ENCODE measurements at places on chromosomes 11 and 22.
A peak's percentile ranks its signal among the peaks of the same experiment; 100 is the strongest.

GRCh38 chr22:27692243-27692642 lies 109.3 kb downstream of the MN1 start:
- DNase-seq: no peak

DNA sequence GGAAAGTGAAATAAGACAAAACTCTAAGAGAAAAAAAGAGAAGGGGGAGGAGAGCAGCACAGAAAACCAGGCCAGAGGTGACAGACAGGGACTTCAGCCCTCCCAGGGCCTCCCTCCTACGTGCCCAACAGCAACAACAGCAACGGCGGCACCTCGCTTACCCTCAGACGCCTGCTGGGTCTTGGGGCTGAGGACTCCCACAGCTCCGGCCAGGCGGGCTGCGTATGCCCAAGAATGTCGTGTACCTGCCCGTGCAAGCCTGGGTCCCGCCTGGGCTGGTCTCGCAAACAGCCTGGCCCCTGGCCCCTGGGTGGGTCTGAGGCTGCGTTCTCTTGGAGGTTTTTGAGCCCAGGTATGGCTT lies 30.5 kb downstream of the ARAP1 start:
- DNase-seq: peak; percentile 56

GRCh38 chr11:129819237-129819636 lies 3.6 kb downstream of the TMEM45B start:
- no peak for DNase-seq

DNA sequence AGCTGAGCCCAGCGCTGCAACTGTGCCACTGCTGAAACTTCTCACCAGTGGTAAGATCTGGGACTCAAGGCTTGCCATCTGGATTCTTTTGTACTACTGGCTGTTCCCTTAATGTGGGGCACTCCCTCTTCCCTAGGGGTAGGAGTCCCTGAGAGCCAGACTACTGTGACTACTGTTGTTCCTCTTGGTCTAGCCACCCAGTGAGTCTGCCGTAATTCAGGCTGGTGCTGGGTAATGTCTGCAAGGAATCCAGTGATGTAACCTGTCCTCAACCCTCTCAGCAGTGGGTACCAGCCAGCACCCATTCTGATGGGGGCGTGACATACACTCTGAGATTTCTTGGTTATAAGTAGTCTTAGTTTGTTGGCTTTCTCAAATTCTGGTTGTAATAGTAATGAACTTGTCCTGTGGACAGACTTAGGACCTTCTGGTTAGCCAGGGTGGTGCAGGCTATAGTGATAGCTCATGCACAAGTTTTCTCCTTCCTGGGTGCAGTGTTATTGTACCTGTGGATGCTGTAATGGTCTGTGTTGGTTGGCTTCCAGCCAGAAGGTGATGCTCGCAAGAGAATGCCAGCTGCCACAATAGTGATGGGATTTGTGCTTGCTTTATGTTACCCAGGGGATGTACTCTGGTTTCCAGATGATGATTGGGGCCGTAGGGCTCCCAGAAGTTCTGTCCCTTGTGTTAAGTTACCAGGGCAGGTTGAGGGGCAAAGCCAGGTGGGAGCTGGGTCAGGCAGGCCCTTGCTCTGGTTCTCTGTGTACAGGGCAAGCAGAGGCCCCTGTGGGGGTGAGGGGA lies 65.5 kb downstream of the ARHGAP42 start:
- no peak for DNase-seq

DNA sequence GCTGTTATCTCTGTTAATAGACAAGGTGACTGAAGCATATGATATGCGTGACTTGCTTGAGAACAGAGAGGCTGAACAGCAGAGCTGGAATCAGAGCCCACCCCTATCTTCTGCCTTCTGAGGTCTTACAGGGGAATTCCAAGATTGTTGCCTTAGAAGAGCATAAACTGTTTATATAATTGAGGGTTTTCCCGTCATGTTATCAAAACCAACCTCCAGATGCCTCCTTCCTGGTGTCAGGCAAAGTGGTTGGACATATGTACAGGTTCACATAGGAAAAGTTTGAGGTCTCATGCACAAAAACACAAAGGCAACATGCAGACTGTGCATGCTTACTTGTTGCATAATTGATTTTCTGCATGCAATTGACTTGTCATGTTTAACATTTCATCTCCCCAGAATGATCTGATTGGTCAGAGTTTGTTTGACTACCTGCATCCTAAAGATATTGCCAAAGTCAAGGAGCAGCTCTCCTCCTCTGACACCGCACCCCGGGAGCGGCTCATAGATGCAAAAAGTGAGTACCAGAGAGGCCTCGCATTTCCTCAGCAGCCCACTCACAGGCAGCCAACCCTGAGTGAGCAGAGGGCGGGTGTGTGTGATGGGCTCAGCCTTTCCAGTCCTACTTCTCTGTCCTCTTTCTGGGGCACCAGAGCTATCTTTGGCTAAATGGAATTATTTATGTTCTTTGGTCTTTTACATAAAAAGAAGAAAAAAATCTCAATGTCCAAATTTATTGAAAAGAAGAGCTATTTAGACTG lies 88.9 kb downstream of the BMAL1 start:
- DNase-seq: no peak

GRCh38 chr11:20474882-20475517 lies 87.5 kb downstream of the PRMT3 start:
- peak; percentile 34 for DNase-seq

GRCh38 chr11:94775567-94776327 lies 7.6 kb downstream of the AMOTL1 start:
- DNase-seq: no peak

DNA sequence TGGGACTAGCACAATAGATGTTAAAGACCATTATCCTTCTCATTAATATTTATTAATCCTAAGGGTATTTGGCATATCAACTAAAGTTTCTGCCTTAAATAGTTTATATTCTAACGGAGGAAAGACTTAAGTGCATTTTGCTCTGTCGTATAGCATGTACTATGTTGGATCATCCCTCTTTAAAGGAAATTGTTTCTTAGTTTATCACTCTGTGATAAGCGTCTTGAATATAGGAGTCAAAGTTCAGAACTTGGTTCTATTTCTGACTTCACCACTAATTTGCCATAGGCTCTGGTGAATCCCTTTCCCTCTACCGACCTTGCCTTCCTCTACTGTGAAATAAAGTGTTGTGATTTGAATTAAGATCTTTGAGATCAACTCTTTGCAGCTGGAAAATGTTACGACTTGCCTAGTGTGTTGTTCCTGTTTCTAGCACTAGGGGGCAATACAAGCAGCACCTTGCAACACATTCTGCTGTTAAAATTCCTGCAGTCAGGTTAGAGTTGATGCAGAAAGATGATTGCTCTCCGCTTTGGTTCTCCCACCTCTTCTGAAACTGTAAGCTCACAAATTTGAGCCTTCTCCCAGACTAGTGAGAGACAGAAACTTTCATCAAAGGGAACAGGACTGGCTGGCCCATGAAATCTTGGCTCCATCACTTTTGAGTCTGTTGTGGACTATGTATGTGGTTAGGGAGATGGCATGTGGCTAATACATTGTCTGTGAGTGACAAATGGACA lies 27.8 kb upstream of the ZNRF3 start:
- DNase-seq: peak; percentile 64

DNA sequence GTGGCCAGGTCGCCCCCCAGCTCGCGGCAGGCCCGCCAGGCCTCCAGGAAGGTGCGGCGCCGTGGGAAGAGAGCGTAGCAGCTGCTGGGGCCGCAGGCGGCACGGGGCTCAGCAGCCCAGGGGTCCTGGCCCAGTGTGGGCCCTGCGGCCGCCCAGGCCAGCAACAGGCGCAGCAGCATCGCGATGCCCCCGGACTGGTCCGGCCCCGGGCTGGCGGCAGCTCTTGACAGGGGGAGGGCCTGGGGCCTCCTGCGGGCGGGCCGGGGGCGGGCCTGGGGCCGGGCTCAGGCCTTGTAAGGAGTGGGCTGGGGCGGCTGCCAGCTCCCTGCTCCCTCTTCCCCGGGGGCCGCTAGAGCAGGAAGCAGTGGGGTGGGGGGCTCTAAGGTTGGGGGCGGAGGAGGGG lies at the start of gene CD248:
Gene CD248, minus strand, starts transcription at position 196 of the 403 bp plus-strand sequence. Its CDS starts 17 bp downstream, at position 179.
- DNase-seq: no peak

DNA sequence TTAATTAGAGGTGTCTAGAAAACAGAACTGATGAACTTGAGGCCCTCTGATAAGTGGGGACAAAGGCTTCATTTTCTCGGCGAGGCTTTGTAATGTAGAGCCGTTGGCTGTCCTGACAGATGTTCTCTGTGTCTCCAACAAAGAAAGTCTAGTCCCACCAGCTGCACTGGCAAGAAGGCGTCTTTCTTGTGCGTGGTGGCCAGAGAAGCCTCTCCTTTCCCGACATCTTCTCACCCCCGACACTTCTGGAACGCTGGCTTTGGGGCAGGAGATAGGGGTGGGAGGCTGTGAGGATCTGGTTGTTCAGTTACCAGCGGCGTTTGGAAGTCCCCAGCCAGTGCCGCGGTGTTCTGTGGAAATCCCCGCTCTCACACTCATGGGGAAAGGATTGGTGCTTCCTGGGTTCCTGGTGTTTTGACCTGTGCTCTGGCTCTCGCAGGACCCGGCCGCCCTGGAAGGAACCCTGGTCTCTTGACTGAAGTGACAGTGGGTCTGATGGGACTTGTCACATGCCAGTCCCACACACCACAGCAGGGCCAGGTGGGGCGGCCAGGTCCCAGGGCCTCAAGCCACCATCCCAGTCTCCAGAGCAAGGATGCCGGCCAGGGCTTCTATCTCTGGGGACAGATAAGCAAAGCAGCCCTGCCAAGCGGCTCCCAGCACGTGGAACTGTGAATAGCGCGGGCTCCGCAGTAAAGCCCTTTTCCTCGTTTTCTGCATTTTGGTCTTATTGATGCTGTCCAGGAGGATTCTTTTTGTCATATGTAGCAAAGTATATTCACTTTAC lies 23.2 kb downstream of the FADS2 start:
- no peak for DNase-seq

GRCh38 chr22:35064664-35065063 lies 1.3 kb upstream of the ISX start:
- no peak for DNase-seq

DNA sequence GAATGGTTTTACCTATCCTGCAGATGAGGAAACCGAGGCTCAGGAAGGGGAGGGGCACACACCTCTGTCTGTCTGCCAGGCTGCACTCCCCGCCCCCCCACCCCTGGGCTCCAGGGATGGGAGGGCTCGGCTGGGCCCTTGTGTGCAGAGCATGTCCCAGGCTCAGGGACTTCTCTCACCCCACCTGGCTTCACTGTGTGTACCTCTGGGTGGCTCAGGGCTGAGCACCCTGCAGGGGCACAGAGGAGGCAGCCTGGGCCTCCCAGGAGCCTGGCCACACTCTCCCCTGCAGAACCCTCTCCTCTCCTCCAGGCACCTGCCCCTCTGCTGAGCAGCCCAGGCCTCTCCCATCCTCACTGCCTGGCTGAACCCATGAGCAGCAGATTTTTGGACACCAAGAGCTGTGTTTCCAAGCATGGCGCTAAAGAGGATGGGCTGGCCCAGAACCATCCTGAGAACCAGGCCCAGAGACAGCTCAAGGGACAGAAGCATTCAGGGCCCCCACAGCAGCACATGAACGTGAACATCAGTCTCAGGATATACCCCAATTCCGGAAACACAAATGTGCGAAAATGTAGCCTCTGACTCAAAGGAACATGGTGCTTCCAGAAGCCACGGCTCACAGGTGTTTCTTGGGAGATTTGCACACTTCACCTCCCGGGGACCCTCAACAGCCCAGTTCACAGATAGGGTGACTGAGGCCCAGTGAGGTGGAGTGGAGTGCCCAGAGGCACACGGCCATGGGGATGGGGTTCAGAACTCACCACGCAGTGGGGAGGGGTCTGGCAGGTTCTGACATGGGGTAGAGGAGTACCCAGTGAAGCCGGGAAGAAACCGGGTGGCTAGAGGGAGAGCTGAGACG lies 10.5 kb downstream of the EMID1 start:
- DNase-seq: no peak

GRCh38 chr22:37282385-37282677 lies at the start of gene CYTH4:
Gene CYTH4 (plus strand): TSS chr22:37282508. CDS start chr22:37282570, 62 bp downstream.
- peak; percentile 96 for DNase-seq

GRCh38 chr11:17763703-17764102 lies 29.1 kb downstream of the KCNC1 start:
- no peak for DNase-seq

GRCh38 chr11:2798951-2799761 lies 86.4 kb downstream of the CDKN1C start:
- DNase-seq: no peak

- no peak for DNase-seq
These were observed 18.8 kb downstream of the MB start for GRCh38 chr22:35598396-35598710.

DNA sequence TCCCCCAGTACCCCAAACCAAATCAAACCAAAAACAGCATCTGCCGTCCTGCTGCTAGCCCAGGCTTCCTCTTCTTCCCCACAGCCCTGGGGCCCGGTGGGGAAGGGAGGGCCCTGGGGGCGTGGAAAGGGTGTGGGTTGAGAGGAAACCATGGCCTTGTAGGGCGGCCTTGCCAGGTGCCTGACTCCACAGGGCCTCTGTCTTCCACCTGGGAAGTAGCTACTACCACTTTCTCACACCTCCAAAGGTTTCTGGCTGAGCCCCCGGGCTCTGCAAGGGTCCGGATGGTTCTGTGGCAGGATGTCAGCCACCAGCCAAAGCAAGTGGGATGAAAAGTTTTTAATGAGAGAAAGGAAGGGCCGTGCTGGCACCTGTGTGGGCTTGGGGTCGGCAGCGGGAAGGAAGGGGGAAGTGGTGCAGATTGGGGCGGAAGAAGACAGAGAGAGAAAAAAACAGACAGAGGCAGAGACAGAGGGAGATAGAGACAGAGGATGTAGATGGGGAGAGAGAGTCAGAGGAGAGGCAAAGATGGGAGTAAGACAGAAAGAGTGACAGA lies 10.5 kb downstream of the TPST2 start:
- peak; percentile 23 for DNase-seq

DNA sequence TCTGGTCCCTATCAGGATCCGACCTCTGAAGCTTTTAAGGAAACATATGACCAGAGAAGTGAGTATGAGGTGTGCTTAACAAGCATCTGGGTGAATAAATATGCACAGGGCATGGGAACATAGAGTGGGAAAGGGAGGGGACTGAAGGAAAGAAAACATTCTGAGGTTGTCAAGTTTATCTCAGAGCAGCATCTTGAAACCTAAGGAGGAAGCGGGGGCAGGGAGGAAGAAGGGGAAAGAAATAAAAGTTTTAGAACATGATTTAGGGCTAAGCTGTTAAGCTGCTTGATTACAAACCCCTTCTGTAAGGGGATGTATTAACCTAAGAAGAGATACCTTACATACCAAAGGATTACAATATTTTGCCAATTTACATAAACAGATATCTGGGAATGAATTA lies 24.0 kb upstream of the SC5D start:
- no peak for DNase-seq

Data from suppressor macrophage treated with lipopolysaccharide for 4 hours (primary cell).